Bronchial epithelial cell (primary cell): ENCODE measurements at places on chromosomes 7 and 10.
A peak's percentile ranks its signal among the peaks of the same experiment; 100 is the strongest.

DNA sequence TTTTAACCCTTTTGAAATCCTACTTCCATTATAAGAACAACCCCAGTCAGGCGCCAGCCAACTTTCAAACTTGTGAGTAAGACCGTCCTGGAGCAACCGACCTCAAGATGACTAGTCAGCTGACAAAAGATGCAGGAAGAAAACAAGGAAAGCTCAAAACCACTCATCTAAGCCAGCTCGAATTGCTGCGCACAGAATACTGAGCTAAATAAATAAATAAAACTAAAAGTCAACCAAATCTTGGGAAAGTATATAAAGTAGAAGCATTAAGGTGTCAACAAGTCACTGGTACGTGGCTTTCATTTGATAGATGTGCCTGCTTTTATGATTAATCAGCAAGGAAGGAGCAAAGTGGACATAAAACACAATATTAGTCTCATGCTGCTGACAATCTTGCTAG lies 1269.8 kb downstream of the XPNPEP1 start:
- no peak for DNase-seq

DNA sequence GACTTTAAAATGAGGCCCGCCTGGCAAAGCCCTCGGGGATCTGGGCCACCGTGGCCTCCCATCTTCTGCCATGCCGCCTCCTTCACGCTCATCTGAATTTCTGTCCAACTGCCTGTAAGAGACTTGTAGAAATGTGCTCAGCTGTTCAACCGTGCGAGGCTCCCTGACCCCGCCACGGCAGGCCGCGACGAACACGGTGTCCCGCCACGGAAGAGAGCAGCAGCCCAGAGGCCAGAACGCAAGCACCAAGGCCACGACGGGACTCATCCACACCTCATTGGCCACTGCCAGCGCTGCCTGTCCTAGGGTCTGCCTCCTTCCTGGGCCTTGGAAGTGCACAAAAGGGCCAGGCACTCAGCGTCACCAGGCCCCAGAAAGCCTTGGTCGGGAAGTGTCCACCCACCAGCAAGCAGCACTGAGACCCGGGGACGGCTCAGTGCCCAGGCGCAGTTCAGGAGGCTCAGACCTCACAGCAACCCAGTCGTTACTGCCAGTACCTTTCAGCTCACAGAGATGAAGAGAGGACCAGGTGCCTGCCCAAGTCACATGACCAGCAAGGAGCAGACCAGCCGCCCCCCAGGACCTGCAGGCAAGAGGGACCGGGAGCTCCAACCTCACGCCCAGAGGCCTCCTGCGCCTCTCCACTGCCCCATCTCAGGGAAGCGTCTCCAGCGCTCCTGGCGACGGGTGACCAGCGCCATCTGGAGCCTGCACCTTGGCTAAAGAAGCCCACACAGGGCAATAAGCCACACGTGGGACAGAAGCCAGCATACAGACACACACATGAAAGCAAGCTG lies 85.9 kb downstream of the MAD1L1 start:
- no peak for DNase-seq

DNA sequence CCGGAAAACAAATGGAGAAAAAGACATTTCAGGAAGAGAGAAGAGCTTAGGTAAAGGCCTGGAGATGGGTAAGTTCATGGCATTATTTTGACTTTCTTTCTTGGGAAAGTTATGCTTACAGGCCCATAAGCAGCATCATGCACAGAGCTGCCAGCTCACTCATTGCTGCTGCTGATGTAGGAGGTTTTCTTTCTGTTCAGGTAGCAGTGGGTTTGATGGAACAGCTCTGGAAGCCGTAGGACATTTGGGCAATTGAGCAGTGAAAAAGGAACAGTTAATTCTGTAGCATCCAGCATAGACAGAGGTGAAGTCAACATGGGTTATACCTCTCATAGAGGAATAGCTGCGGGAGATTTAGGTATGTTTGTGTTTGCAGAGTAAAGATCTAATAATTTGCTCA lies 3.3 kb downstream of the CHN2 start:
- DNase-seq, result no peak

GRCh38 chr7:75638594-75639070 lies 100.1 kb downstream of the HIP1 start:
- no peak for DNase-seq

DNA sequence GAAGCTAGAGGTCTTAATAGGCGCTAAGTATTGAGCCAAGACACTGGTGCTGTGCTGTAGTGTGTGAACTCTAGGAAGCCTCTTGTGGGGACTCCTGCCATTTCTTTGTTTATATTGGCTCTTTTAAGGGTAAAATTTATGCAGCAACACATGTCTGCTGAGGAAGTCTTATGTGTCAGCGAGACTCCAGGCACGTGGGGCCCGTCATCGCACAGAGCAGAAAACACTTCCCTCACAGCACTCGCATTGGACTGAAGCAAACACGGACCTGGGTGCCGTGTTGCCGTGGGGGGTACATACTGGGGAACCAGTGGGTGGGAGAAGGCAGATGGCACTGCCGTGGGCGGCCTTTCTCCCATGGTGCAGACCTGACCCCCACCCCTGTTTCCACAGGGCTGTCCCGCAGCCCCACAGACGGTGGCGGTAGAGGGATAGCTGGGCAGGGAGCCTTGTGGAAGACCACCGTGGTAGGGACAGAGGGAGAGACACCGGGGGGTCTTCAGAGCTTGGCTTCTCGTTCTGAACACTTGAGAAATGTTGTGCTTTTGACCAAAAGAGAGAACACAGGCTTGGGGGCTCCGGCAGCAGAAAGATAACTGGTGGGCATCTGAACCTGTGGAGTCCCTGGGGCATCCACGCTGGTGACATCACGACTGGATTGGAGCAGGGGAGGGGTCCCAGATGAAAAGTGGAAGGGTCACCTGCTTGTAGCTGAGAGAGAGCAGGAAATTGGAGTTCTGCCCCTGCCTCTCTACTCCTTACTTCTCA lies 284.7 kb upstream of the SHH start:
- DNase-seq, result no peak

GRCh38 chr10:11036424-11037011 lies 18.8 kb downstream of the CELF2 start:
- peak; percentile 61 for DNase-seq

GRCh38 chr10:97048649-97049427 lies 136.9 kb downstream of the SLIT1 start:
- no peak for DNase-seq

DNA sequence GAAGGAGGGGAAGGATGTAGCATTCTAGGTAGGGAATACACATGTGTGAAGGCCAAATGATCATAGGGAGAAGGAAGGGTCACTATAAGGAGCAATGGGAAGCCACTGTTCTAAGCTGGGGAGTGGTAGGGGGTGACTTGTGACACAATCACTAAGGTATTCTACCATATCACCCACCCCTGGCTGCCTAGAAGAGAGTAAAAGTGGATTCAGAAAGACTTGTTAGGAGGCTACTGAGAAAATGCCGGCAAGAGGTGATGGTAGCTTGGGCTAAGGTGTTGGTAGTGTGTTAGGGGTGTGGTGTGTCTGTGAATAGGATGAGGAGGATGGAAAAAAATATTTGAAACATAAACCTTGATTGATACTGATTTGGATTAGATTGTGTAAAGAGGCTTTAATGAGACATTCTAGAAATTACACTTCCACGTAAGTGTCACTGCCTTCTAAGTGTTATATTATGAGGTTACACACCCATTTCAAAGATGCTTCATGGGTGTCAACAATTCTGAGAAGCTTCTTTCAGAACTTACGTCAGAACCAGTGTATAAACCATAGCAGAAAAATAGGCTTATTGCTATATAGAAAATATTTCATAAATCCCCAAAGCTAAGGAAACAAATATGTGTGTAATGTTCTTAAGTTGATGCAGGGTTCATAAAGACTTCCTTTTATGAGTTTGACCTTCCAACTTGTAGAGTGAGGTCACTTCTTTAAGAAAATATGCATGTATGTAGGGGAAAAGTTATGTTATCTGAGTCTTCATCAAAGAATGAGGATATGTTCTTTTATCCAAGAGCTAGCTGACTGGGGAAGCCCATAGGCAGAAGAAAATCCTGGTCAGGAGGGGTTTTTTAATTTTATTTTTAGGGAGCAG lies 5.6 kb upstream of the BPGM start:
- DNase-seq, result peak; percentile 41

DNA sequence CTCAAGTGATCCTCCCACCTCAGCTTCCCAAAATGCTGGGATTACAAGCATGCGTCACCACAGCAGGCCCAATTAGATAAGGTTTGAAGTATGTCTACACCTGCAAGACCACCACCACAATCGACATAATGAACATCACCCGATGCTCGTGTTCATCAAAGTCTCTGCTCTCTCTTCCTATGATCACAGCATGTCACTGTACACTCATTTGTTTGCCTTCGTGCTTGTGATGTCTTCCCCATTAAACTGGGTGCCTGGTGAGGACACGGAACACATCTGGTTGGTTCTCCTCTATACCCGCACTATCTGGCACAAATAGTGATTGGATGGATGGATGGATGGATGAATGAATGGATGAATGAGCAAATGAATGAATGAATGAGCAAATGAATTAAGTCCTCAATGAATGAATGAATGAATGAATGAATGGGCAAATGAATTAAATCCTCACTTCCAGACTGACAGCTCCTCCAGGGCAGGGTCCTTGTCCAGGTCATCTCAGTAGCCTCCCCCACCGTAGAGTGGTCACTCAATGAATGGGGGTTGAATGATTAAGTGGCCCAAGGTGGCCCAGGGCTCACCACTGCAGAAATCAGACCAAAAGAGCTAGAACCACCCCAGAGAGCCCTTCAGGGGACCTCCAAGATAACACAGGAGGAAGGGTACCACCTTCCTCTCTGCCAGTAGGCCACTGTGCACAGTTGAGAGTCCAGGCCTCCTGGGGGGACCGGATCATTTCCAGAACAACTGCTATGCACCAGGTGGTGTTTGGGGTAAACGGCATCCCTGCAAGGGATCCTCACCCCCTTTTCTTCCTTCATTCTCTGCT lies 101.9 kb upstream of the TNRC18 start:
- DNase-seq, result peak; percentile 69

DNA sequence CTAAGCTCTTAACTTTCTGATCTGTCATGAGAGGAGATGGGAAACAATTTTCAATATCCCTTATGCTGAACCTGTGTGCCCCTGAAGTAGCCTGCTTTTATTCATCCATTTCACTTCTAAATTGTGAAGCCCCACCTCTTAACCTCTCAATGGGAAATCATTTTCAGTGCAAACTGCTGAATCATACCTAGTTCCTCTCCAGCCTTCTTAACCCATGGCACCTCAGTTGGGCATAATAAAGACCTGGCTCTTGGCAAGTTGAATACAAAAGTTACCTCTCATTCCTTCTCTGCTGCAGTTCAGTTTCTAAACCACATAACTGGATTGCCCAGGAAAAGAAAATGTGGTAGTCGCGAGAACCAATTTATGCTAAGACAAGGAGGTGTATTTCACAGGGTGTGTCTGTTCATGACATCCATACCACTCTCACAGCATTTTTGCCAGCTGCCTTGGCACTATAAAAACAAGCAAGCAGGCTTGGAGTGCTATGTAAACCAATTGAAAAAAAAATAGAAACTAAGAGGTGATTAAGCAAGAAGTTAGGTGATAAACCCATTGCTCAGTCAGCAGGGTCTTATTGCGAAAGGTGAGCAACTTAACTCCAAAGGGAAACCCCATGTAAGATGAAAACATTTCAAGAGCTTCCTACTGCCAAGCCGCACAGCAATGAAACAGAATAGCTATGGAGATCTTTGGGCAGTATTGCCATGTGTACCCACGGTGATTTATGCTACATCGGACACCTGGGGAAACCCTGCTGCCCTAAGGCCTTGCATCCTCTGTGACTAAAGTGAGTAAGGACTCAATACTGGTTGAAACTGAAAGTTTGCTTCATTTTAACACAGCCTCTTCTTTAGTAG lies 57.0 kb upstream of the DKK1 start:
- peak; percentile 98 for DNase-seq

- peak; percentile 97 for DNase-seq
Observed at GRCh38 chr10:17512341-17513001, 58.1 kb upstream of the ST8SIA6 start.

DNA sequence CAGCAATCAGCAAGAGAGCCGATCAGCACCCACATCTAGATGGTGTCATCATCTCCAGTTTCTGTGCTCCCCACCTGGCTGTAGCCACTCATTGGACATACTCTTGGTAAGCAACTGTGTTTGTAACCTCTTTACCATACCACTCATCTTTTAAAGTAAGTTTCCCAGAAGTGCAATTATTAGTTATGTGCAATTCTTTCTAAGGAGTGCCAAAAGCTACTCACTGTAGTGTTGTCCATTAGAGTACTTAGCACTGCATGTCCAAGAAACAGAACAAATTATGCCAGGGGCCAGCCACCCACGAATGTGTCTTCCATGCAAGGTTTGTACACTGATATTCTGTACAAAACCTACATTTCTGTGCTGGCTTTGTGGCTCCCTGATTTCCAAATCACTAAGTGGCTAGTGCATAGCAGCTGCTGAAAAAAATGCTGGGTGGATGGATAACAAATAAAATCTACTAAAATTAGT lies 131.9 kb downstream of the SRPK2 start:
- no peak for DNase-seq
